ENCODE measurements at places on chromosomes 3 and 15. TPM values are rescaled to one million over a fixed set of nuclear protein-coding genes. Genes with fewer than 3 reads are reported as not detected.
A peak's percentile ranks its signal among the peaks of the same experiment; 100 is the strongest.

- no peak for DNase-seq
Observed at GRCh38 chr3:134040066-134040465, 10.3 kb upstream of the SLCO2A1 start.

- DNase-seq: no peak
Observed at GRCh38 chr3:187997490-187997889, 156.5 kb upstream of the LPP start.

DNA sequence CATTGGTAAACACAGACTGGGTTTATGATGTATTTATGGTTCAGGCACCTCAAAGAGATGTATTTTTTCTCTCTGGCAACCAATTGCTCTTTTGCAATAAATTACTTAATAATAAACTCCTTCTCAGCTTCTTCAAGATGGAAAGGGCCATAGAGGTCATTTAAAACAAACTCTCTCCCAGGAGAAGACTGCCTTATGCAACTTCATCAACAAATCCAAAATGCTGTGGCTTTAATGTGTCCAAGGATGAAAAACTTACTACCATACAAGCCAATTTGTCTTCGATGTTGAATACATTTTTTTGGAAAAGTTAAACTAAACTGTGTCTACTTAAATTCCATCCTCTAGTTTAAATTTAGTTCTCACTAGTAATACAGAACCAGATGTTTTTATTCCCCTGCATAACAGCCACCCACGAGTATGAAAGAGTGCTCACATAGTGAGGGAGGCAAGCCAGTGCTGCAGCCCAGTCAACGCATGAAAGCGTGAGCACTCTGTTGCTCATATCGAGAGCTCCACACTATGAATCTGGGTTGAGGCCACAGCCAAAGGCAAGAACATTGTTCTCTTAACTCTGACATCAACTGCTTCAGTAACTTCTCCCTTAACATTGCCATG is 761.3 kb upstream of the GRM7 start:
- peak; percentile 1 for DNase-seq

DNA sequence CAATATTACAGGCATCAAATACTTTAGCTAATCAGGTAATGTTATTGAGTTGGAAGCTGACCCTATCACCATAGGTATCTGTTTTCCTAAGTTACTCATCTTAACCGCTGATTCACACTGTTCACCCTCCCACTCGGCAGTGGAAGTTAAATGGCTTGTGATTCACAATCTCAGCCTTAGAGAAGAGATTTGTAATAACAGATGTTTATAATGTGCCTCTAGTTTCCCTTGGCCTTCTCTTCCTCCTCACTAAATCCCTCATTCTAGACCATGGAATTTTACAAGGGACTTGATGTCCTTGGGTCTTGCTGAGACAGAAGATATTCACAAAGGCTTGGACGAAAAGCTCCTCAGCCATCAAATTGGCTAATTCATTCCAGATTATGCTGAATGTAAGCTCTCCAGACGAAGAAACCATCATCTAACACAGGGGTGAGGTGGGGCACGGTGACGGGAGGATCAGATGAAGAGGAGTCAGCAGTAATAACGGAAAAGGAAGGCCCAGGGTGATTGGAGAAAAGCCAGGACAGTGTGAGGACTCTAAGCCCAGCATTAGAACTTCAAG is 931.7 kb downstream of the MCTP2 start:
- no peak for DNase-seq

- no peak for DNase-seq
Observed at GRCh38 chr3:5613599-5613998, 426.1 kb downstream of the EDEM1 start.

DNA sequence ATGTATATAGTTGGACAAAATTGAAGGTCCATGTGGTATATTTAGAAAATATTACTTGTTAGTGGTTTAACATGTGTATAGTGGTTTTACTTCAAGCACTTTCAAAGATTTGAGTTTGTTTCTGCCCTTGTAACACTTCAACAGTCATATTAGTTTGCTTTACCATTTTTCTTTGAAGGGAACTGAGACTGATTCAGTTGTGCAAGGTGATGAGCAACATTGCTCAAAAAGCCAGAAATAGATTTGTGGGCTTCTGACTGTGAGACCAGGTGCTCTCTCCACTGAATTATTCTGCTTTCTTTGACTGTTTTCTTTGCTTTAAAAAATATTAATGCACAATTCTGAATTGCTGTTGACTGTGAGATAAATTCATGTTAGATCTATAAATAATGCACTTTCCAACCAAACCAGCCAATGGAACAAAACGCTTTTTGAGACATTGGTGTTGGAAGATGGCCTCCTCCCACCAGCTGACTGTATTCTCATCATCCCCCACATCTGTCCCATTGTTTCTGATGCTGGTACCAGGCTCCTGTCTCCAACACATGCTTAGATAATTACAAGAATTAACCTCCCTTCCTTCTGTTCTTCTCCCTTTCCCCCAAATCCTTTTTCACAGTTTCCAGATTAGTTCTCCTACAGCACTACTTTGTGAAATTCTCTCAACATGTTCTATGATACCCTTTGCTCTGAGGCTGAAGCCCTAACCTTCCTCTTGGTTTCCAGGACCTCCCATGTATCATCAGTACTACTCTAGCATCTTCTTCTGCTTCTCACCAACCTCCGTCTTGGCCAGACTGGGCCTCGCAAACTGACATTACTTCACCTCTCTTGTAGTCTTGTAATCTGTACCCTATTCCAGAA is 27.9 kb downstream of the PLCL2 start:
- no peak for DNase-seq

- no peak for DNase-seq
Observed at GRCh38 chr3:96300743-96301142, 513.7 kb upstream of the EPHA6 start.

- no peak for DNase-seq
Observed at GRCh38 chr3:72482589-72483321, 365.5 kb downstream of the SHQ1 start.

- DNase-seq: no peak
Observed at GRCh38 chr3:194382196-194382891, 12.8 kb upstream of the LRRC15 start.

GRCh38 chr3:142072816-142073215 is 76.5 kb downstream of the TFDP2 start:
- DNase-seq: no peak

DNA sequence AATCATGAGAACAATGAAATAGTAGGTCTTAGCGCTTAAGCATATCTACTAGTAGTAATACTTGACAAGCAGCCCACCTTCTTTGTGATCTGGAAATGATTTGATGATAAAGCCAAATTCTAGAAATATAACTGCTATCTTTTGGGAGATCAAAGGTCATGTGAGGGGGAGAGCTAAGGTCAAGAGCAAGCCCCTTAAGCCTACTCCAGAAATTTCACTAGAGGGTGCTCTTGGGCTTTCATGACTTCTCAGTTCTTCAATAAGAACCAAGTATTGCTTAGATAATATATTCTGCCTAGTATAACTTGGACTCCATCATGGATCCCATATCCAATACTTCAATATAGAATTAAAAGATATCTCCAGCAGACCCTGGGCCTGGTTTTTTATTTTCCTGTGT is 319.6 kb downstream of the ZBTB20 start:
- DNase-seq: peak; percentile 8

GRCh38 chr3:13085846-13086179 is 12.6 kb upstream of the IQSEC1 start:
- no peak for DNase-seq

GRCh38 chr15:75306188-75306587 is 23.6 kb downstream of the GOLGA6D start:
- no peak for DNase-seq

- DNase-seq: no peak
Observed at GRCh38 chr3:129387487-129387886, 40.9 kb downstream of the EFCAB12 start.

DNA sequence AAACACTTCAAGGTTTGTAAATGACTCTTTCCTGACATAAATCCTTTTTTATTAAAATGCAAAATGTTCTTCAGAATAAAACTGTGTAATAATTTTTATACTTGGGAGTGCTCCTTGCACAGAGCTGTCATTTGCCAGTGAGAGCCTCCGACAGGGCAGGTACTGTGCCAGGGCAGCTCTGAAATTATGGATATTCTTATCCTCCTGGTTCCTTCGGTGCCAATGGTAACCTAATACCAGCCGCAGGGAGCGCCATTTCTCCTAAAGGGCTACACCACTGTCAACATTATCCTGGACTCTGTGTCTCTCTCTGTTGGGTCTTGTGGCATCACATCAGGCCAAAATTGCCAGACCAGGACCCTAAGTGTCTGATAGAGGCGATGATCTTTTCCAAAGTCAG is 33.0 kb downstream of the CHDH start:
- DNase-seq: no peak

DNA sequence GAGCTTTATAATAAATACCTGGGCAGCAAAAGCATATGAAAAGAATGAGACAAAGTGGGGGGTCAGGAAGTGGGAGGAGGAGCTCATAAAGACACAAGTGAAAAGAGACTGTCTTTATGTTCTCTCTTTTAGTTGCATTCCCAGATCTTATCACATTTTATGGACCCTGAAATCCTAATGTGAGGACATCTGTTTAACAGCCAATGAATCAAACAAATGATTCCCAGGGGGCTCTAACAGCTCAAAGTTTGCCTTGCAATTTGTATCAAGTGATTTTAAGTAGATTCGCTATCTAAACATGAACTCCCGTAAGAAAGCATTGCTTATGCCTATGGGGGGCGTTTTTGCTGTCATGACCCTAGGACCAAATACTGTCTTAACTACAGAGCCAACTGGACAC is 332.3 kb upstream of the CNTN4 start:
- no peak for DNase-seq

DNA sequence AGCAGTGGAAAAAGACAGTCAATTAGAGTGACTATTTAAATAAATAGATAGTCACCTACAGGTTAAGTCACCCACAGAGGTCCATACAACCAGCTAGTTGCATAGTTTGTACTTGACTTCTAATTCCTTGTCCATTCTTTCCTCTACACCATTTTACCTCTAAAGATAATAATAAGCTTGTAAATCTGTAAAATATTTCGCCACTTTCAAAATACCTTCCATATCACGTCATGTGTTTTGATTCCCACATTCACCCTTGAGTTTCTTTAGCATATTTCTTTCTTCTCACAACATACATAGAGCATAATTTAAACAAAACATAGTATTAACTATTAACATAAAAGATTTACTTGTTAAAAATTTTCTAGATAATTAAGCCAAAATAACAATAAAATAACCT is 689.6 kb downstream of the MECOM start:
- DNase-seq: no peak

GRCh38 chr15:63595065-63595464 is 2.1 kb upstream of the FBXL22 start:
- no peak for DNase-seq

GRCh38 chr15:75673426-75674235 is 25.9 kb downstream of the SNX33 start:
- DNase-seq: no peak

- DNase-seq: no peak
Observed at GRCh38 chr3:84125201-84125721, 833.5 kb upstream of the CADM2 start.

DNA sequence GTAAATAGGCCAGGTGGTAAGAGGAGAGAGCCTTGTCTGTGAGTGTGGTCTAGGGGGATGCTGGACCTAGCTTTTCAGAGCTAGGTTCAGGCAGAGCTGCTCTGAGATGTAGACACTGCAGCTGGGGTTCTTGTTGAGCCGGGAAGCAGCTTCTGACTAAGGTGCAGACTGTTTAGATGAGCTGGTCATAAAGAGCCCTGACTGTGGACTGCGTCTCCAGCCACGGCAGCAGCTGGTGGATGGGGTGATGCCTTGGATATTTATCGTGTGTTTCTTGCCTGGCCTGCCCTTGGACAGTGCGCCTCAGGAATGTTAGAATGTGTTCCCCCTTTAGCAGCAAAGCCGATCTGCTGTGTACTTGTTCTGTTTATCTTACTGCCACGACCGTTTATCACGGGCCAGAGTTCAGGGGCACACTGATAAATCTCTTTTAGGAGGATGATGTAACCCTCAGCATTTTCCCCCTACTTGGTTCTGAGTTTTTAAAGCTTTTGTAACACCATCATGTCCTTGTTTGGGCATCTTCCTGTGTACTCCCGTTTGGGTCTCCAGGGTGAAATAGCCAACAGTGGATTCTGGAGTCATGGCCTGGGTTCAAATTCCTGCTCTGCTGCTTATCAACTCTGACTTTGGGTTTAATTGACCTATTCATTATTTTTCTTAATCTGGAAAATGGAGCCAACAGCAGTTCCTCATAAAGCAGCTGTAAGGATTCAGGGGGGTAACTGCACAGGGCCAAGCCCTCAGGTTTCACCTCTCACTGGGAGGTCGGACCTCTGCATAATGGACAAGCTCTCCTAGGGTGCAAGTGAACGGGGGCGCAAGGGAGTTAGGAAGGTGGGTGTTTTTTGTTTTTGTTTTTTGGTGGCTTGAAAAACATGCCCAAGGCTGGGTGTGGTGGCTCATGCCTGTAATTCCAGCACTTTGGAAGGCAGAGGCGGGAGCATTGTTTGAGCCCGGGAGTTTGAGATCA is 51.4 kb downstream of the FLNB start:
- DNase-seq: no peak

DNA sequence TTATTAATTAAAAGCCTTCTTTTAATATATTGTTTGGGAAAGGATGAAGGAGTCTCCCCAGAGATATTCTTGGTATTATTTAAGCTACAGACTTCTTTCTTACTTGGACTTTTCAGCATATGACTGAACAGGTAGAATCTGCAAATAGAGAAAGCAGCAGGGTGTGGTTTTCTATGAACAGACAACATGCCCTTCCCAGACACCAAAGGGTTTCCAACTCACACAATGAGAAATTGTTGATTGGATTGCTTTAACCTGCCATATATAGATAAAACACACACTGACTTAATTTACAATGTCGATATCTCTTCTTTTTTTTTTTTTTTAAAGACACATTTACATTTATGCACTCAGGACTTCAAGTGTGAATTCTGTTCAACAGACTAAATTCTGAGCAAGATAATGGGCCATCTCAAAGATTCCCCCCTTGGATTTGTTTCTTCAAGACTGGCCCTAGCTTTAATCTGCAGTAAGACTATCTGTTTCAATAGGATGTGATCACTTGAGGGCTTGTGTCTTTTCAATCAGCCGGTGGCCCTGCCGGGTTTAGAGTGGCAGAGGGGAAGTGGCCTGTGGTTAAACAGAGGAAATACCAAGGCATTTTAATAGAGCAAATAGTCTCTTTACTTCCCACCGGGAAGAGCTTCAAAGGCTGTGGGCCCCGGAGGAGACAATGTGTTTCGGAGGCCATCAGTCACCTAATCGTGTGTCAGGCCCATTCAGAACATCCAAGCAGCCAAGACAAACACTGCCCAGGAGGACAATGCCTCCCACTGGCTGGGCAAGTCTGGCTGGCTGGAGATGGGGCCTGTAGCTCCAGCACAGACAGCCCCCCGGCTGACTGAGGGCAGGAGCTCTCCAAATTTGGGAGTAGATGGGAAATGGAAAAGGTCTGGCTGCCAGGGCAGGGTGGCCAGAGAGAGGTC is 6.1 kb downstream of the IL17RD start:
- no peak for DNase-seq

GRCh38 chr15:59751552-59752413 is 62.7 kb upstream of the BNIP2 start:
- no peak for DNase-seq

- no peak for DNase-seq
Observed at GRCh38 chr15:95227235-95227634, 995.9 kb downstream of the MCTP2 start.

The C15orf62 gene
- not detected for total RNA-seq

The PLA2G4D gene
- under 0.01 TPM for total RNA-seq

The COL7A1 gene
- total RNA-seq: 1.2 TPM

The ARL14 gene
- not detected for total RNA-seq

The BCHE gene
- 13.9 TPM for total RNA-seq

The CEMIP gene
- total RNA-seq: 3.7 TPM

The CCR8 gene
- not detected for total RNA-seq

The GPR15 gene
- not detected for total RNA-seq

The IMPDH2 gene
- total RNA-seq: 190 TPM

The ANKUB1 gene
- 0.41 TPM for total RNA-seq

The C15orf39 gene
- 0.41 TPM for total RNA-seq

The SEMA6D gene
- total RNA-seq: 49.3 TPM

All from frontal cortex (tissue), 4 donors.